ENCODE measurements at places on chromosomes 3 and 15.

DNA sequence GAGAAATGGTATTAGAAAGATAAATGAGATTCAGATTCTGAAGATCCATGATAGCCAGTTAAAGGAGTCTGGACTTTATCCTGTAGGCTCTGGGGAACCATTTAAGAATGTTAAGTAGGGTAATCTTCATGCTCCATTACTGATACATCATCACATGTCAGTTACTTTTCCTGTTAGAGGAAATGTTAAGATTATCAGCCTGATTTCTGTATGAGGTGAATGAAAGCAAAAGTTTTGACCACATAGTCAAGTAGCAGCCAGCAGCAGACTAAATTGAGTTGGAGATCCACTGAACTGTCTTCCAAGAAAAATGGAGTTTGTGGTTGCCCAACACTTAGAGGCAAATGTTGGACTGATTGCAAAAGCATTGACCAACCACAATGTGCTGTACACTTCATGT, 4.7 kb upstream of the COPB2 start:
- DNase-seq, result peak; percentile 71

GRCh38 chr15:51382787-51383186, 41.3 kb downstream of the GLDN start:
- DNase-seq, result peak; percentile 60

GRCh38 chr3:129911261-129911861, 17.9 kb upstream of the TMCC1 start:
- DNase-seq, result peak; percentile 70

- DNase-seq, result no peak
Observed at GRCh38 chr3:12249519-12249918, 39.4 kb upstream of the PPARG start.

- DNase-seq, result peak; percentile 30
Observed at GRCh38 chr15:66850078-66850991, 148.3 kb downstream of the SMAD6 start.

GRCh38 chr15:33586786-33587697, 276.3 kb downstream of the RYR3 start:
- no peak for DNase-seq

DNA sequence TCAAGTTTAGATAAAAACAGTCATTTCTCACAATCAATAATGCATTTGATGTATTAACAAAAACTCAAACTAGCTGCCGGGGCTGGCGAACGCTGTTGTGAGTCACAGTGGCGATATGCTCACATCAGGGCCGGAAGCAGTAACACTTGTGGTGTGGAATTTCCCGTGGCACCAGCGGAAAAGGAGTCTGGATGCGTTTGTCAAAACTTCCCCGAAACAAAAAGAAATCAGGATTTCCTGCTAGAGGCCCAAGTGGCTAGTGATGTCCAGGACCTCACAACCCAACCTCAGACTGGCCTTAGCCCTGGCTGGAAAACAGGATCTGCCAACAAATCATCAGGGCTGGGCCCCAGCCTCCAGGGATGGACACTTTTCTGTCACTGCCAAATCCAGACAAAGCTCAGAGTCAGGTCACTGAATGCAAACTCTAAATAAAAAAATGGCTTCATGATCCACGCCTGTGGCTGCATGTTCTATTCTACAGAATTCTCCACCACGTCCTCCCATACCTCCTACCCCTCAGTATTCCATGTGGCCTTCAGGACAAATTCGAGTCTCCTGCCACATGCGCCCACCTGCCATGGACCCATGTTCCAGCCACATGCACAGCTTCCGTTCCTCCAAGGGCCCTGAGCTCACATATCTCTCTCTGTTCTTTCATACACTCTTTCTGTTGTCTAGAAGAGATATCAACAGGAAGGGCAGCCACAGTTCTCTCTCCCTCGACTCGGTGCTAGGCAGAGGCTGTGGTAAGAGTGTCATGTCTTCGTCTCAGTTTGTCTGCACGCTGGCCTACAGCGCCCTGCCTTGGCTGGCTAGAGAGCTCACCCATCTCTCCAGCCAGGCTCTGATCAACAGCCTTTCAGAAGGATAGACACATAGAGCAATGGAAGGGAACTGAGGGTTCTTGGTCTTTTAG, 35.4 kb downstream of the EHD4 start:
- DNase-seq, result peak; percentile 77

GRCh38 chr3:134075846-134076245, 46.1 kb upstream of the SLCO2A1 start:
- DNase-seq, result no peak

DNA sequence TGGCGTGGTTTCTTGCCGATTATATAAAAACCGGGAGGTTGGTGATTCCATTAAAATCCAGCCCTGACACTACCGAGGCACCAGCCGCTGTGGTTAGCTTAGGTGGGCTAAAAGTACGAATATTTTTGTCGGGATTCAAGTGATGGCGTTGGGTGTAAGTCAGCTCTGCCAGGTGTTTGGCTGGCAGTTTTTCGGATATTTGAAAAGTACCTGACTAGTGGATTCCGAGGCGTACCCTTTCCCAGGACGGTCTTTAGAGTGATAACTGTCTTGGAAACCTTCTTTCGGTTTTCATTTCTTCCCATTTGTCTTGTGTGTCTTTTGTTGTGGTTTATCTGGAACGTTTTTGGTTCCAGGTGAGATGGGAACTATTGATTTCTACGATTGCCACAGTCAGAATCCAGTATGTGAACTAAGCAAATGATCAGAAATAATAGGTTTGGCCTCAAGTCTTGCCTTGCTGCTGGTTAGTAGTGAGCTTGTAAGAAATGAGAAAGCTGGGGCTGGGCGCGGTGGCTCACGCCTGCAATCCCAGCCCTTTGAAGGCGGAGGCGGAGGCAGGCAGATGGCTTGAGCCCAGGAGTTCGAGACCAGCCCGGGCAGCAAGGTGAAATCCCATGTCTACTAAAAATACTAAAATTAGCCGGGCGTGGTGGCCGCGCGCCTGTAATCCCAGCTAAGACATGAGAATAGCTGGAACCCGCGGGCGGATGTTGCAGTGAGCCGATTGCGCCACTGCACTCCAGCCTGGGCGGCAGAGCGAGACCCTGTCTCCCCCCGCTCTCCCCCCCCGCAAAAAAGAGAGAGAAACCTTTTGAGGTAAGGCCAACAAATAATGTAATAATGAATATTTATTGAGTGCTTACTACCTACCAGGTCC, 1.4 kb downstream of the FYTTD1 start:
- peak; percentile 57 for DNase-seq

GRCh38 chr15:63402498-63403253, 21.0 kb upstream of the CA12 start:
- peak; percentile 81 for DNase-seq

DNA sequence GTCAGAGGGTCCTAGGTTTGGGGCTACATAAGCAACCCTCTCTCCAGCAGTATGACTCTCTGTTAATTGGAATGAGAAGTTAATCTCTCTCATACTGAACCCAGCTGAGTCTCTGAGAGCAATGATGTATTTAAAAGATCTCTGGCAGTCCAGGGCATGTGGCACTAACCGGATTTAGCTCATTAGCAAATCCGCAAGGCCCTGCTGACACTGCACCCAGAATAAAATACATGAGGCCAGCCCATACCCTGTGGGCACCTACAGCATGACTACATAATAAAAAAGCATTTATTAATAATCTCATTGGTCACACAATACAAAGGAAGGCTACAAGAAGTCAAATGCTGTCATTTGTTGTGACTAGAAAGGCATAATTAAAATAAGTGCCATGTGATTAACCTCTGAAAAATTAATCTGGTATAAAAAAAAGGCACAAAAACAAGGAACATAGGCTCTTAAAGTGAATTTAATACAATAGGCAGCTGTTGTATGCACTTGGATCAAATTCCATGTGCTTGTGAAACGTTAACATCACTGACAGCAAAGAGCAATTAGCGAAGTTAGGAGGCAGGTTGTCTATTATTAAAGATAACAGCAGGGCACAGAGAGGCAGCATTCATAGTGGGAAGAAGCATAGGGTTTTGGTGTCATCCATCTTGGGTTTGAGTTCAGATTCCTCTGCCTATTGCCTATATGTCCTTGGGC, 381.2 kb downstream of the WDR72 start:
- DNase-seq, result no peak

DNA sequence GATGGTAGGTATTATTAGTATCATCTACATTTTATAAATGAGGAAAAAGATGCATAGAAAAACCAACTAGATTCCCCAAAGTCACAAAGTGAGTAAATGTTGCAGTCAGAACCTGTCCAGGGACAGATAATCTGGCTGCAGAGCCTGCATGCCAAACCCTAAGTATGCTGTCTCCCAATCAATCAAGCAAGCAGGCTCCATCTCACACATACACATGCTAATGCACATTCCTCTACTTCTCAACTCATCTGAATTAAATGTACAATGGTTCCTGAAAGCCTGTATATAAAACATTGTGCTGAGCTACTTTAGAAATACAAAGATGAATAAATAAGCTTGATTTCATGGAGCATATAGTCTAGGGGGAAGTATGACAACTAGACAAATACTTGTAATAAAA, 101.0 kb downstream of the CBLB start:
- DNase-seq, result no peak

DNA sequence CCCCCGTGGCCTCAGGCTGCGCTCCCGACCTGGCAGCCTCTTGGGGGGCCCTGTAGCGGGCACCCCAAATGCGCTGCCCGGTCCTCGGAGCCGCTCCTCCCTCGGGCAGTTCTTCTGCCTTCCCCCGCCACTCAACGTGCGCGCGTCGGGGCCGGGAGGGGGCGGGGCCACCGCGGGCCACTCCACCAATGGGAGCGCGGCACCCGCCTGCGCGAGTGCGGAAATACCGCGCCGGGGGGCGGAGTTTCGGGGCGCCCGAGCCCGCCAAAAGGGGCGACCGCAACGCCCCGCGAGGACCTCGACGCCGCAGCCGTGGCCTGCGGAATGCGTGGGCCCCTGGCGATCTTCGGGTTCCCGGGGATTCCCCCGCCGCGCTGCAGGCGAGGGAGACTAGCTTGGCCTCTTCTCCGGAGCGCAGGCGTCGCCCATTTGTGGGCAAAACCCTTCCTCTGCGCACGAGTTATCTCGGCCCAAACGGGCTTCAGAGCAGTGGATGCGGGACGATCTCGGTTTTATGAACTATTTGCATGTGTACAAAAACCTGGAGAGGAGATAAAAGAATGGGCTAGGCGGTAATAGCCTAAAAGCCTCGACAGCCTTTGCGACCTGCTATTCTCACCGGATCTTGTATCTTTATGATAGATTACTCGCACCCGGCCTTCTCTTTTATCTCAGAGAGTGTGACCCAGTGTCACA, at the start of gene TASOR:
Gene TASOR, minus strand, starts transcription at position 144 of the 696 bp plus-strand sequence. CDS start 259 bp downstream, outside the sequence.
- peak; percentile 94 for DNase-seq

- no peak for DNase-seq
Observed at GRCh38 chr15:37709669-37710068, 224.8 kb upstream of the TMCO5A start.

GRCh38 chr3:84825817-84826216, 133.0 kb upstream of the CADM2 start:
- no peak for DNase-seq

DNA sequence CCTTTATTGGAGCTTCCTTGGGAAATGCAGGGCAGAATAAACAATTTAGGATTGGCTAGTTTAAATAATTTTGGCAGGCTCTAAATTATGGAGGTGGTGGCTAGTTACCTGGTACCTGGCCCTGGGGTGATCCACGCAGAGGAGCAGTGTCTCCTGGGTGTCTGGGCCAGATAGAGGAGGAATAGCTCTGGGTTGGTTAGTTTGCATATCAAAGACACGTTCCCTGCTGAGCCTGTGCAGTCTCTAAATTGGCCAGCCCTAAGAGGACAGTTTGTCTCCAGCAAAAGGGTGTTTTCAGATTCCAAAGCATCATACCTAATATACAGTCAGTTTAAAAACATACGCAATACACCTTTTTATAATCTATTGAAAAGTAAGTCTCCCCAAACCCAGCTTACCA, 333.3 kb upstream of the TPM1 start:
- DNase-seq, result no peak

DNA sequence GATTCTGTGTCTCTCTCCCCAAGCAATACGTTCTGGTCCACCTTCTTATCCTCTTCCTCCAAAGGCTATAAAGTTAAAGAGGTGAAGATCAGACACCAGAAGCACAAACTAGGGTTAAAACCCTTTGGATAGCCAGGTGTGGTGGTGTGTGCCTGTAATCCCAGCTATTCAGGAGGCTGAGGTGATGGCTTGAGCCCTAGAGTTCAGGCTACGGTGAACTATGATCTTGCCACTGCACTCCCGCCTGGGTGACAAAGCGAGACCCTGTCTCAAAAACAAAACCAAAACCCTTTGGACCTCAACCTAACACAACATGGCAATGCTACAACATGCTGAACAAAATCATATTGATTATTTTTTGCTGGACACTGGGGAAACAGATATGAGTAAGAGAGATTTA, 43.2 kb downstream of the MSL2 start:
- no peak for DNase-seq

- no peak for DNase-seq
Observed at GRCh38 chr3:37050282-37050681, 57.0 kb downstream of the MLH1 start.

GRCh38 chr3:113626503-113627371, 69.7 kb downstream of the USF3 start:
- peak; percentile 90 for DNase-seq

DNA sequence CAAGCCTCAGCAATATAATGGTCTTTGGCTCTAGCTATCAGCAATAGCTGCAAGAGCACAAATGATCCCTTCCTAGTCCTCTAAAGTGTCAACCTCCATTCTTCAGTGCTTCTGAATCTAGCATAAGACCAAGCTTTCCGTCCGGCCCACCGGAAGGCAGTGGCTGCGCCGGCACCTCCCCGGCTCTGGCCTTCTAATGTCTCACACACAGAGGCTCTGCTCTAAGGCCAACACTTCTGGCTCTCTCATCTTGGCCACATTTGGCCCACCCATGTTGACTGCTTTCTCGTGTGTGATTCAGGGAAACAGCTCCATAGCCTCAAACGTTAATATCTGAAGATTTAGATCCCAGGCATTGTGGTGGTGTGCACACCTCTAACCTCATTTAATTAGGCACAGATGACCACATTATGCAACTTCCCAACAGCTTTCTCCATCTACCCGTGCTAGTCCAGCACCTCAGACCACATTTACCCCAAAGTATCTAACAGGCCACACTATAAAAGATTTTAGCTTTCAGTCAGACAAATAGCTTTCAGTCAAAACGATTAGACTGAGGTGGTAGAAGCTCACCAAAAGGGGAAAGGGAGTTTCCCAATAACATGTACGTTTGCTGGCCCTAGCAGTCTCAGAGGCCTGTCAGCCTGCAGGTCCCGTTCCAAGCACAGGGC, 19.3 kb downstream of the SLC51A start:
- DNase-seq, result peak; percentile 61

DNA sequence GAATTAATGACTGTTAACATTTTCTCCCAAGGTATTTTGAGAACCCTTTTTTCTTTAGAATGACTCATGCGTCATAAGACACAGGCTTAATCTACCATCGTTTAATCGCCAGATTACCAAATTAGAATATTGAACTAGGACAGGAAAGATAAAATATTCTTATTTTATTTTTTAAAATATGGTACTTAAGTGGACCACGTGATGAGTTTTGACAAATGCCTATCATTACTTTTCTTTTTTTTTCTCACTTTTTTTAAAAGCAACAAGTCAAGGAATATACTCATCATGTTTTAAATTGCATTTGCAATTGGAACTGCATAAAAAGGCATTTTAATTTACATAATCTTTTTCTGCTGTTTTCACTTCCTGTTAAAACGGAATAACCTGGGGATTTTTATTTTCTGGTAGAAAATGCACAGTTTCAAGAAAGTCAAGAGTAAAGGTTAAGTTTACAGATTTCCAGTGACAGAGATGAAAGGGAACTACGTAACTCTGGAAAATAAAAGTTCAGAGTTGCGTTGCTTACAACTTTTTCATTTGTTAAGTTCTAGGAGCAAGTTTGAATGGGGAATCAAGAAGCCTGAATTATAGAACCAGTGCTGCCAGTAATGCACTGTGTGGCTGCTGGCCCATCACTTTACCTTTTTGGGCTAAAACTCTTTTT, 23.6 kb downstream of the SIAH2 start:
- peak; percentile 44 for DNase-seq

- no peak for DNase-seq
Observed at GRCh38 chr3:167057581-167057980, 322.5 kb downstream of the ZBBX start.
